ENCODE measurements at places on chromosomes 5 and 9.

DNA sequence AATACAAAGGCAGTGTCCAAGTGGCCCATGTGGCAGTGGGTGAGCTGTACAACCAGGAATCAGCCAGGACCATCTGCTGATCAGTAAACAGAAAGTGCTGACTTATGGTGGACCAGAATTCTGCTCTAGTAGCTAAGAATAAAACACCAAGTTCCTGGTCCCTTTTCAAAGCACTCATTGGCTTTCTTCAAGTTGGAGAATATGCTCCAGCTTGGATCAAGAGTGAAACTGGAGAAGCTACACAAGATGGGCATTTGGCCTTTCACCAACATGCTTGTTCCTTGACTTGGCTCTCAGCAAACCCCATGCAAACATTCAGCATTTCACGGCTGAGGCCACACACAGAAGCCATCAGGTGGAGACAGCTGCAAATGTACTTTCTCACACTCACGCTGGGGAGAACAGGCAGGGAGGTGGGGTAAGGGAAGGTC, 32.1 kb downstream of the MARCHF3 start:
- no peak for DNase-seq

DNA sequence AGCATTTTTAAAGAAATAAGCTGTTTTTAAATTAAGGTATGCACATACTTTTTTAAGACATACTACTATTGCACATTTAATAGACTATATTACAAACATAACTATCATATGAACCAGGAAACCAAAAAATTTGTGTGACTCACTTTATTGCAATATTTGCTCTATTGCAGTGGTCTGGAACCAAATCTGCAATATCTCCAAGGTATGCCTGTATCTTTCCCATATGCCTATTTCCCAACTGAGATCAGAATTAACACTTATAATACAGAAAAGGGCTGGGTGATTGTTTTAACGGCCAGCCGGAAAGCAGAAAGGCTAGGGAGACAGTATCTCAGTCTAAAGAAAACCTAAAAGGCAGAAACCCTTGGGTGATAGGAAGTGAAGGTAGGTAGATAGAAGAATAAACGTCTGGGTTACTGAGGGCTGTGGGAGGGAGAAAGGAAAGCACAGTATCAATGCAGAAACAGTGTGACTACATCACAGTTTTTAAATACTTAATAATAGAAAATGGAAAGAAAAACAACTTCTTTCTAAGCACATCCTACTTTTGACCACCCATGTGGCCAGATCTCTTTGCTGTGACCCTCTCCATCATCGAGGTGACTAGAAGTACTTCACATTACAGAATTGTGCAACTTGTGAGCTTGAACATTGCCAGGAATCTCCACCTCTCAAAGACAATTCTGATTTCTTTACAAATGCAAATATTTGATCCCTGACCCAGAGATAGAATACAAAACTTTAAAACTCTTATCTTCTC, 126.4 kb downstream of the LPAR1 start:
- no peak for DNase-seq

DNA sequence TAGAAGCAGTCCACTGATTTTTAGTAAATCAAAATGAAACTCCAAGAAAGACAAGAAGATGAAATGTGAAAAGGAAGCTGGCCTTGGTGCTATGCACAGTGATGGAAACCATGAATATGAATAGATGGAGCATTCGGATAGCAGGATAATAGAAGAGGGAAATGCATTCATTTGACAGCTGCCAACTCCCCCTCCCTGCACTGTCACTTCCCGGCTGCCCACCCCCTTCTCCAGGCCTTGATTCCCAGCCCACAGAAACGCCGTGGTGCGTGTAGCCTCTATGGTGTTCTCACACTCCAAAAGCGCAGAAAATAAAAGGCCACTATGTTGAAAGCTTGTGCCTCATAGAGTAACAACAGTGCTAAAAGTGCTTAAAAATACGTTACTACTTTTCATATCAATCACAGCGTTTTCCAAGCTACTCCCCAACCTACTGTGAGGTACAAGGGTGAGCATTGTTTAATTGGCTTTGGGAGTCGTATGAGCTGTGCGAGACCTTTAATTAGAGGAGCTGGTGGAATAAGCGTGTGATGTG, 26.1 kb upstream of the IFNK start:
- DNase-seq: no peak

DNA sequence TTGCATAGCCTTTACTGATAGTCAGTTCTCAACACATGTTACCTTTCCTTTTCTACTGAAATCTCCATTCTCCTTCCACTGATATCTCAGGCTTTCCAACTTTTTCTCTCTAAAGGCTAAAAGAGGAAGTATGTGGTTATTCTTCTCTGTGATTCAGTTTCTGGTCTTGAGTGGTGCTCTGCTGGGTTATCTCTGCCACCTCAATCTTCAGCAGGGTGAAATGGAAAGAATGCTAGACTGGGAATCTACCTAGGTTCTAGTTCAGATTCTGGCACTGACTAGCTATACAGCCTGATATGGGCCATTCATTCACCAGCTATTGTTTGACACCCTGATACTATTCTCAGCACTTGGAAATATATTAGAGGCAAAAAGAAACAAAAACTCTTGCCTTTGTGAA, 124.9 kb upstream of the GRIA1 start:
- DNase-seq: no peak

- DNase-seq: peak; percentile 7
Measured at GRCh38 chr5:36607838-36608783, 1.7 kb downstream of the SLC1A3 start.

GRCh38 chr5:170743876-170744212, 39.7 kb upstream of the GABRP start:
- DNase-seq: no peak

DNA sequence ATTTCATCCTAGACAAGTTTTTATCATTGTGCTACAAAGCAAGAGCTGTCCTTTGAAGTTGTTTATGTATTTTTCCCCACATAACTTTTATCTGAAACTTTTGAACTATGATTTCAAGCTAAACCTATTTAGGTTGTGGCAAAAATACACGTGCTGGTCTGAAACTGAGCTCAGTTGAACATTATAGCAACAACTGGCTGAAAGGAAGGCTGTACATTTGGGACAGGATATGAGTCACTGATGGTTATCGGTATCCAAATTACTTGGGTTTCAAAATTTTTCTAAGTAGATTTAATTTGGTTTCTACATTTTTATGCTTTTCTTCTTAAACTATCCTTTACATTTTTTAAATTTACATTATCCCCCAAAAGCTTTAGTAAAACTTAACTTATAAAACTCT, 627.3 kb upstream of the NUDT12 start:
- no peak for DNase-seq

DNA sequence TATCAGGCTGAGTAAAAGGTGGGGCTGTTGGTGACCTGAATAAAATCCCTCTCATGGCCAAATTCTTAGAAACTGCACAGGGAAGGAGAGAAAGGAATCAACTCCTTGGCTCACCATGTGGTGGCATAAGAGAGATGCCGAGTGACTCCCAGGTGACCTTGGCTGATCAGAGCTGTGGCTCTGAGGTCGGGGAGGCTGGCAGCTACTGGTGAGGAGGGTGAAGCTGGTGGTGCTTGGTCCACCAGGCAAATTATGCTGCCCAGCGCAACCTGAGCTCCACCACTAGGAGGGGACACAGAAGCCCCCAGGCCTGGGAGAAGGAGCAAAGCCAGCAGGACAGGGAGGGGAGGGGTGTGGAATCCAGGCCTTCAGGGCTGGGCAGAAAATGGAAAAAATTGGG, 111.2 kb upstream of the IL12B start:
- no peak for DNase-seq

- DNase-seq: no peak
Measured at GRCh38 chr9:1454616-1455347, 404.6 kb downstream of the DMRT2 start.

GRCh38 chr9:69549310-69550202, 122.6 kb downstream of the APBA1 start:
- DNase-seq: peak; percentile 15

DNA sequence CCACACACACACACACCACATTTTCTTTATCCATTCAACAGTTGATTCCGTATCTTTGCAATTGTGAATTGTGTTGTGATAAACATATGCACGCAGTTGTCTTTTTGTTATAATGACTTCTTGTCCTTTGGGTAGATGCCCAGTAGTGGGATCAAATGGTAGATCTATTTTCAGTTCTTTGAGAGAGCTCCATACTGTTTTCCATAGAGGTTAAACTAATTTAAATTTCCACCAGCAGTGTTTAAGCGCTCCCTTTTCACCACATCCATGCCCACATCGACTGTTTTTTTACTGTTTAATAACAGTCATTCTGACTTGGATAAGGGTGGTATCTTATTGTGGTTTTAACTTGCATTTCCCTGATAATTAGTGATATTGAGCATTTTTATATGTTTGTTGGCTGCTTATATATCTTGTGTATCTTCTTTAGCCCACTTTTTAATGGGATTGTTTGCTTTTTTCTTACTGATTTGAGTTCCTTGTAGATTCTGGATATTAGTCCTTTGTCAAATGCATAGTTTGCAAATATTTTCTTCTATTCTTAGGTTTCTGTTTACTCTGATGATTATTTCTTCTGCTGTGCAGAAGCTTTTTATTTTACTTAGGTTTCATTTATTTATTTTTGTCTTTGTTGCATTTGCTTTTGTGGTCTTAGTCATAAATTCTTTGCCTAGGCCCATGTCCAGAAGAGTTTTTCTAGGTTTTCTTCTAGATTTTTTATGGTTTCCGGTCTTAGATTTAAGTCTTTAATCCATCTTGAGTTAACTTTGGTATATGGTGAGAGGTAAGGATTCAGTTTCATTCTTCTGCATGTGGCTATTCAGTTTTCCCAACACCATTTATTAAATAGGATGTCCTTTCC, 82.4 kb downstream of the SH3RF2 start:
- no peak for DNase-seq

- DNase-seq: no peak
Measured at GRCh38 chr9:136977223-136977622, at the start of gene PTGDS. Gene PTGDS (plus strand): TSS chr9:136977504. CDS start chr9:136977579, 75 bp downstream.

DNA sequence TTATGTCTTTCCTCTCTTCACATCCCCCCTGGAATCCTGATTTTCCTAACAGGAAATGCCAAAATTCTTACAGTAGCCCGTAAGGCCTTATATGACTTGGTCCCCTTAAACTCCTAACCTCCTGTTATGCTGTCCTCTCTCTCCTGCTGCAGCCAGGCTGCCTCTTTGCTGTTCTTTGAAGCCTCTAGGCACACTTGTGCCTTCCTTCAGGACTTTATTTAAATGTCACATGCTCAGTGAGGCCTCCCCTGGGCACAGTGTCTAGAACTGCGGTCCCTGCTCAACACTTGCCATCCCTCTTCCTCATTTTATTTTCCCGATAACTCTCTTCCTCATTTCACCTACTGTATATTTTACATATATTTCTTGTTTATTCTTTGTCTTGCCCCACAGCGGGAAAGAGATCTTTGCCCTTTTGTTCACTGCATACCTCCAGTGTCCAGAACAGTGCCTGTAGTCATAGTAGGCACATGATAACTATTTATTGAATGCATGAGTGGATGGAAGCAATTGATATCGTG, 5.5 kb upstream of the SHB start:
- no peak for DNase-seq

DNA sequence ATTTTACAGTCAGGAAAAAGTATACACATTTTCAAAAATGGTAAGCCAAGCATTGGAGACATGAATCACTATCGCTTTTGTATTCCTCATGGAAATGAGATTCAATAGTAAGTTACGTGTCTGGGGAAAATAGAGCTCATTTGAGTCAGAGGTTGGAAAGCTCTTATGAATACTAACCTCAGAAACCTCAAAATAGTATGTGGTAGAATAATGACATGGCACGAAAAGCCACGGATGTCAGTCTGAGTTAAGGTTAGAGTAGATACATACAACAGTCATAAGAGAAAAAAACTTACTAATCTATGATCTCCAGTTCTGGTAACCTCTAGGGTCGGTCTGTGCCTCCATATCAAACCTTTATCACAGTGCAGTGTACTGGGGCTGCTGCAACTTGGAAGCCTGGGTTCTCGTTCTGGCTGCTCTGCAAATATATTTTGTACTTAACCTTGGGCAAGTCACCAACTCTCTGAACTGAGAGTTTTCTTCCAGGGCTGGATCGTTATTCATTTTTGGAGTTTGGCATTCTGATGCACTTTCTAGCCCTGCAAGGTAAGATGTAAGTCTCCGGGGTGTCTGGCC, 31.8 kb downstream of the MAP1B start:
- no peak for DNase-seq

- DNase-seq: peak; percentile 67
Measured at GRCh38 chr9:112174965-112175795, at the start of gene SUSD1. Gene SUSD1 (minus strand): TSS chr9:112175297. CDS start chr9:112175235, 62 bp downstream.

GRCh38 chr9:107046692-107047091, 183.7 kb downstream of the ZNF462 start:
- no peak for DNase-seq

DNA sequence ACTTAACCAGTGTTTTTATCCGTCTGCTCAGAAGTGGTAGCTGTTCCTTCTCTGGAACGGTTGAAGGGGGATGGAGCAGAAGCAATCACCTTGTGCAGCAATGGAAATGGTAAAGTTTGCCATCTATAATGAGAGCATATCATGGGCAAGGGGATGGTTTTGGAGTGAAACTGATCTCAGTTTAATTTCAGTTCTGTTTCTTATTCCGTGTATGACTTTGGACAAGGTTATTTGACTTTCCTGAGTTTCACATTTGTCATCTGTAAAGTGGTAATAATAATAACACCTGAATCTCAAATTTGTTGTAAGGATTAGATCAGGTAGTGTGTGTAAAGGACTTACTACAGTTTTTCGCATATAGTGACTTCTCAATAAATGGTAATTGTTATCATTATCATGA, 106.1 kb downstream of the PCSK1 start:
- no peak for DNase-seq

- DNase-seq: no peak
Measured at GRCh38 chr9:14958989-14959388, 48.8 kb upstream of the FREM1 start.

- DNase-seq: no peak
Measured at GRCh38 chr5:167699432-167699831, 592.0 kb upstream of the WWC1 start.

DNA sequence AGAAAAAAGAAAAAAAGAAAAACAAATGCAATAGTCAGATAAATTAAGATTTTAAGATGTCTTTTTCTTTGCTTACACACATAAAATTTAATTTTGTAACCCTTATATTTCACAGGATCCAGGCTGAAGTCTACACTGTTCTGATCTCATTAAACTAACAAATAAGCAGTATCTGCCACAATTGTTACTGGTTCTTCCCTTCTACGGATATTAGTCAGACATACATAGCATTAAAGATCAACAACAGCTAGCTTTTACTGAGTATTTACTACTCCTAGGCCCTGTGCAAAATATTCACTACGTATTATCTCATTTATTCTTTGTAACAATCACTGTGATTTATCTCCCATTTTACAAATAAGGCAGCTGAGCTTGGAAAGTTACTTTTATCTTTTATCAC, 34.9 kb downstream of the GNAQ start:
- DNase-seq: no peak

- no peak for DNase-seq
Measured at GRCh38 chr5:178119915-178120606, 6.7 kb downstream of the N4BP3 start.

- no peak for DNase-seq
Measured at GRCh38 chr5:24646915-24647314, 2.1 kb upstream of the CDH10 start.

- DNase-seq: no peak
Measured at GRCh38 chr5:6632324-6632887, 438 bp downstream of the NSUN2 start.

GRCh38 chr5:140502834-140503233, 44.6 kb upstream of the EIF4EBP3 start:
- DNase-seq: no peak

GRCh38 chr5:4098226-4098625, 502.6 kb downstream of the IRX1 start:
- no peak for DNase-seq
